ENCODE measurements at places on chromosomes 6 and 20.
A peak's percentile ranks its signal among the peaks of the same experiment; 100 is the strongest.

- H3K27ac ChIP-seq, result no peak overlapping the region
- H3K27me3 ChIP-seq, result no peaks in the 10 kb centered on the region
- DNase-seq, result no peak
- no peaks in the 10 kb centered on the region for H3K36me3 ChIP-seq
- no peak overlapping the region for H3K4me3 ChIP-seq
These were observed 214.8 kb downstream of the ADGB start for GRCh38 chr6:146813554-146813953.

- no peaks in the 10 kb centered on the region for H3K27me3 ChIP-seq
- H3K4me1 ChIP-seq, result no peaks in the 10 kb centered on the region
- H3K27ac ChIP-seq, result no peak overlapping the region
- H3K36me3 ChIP-seq, result no peaks in the 10 kb centered on the region
- H3K4me3 ChIP-seq, result no peak overlapping the region
These were observed 61.0 kb downstream of the CEP162 start for GRCh38 chr6:84166395-84166794.

DNA sequence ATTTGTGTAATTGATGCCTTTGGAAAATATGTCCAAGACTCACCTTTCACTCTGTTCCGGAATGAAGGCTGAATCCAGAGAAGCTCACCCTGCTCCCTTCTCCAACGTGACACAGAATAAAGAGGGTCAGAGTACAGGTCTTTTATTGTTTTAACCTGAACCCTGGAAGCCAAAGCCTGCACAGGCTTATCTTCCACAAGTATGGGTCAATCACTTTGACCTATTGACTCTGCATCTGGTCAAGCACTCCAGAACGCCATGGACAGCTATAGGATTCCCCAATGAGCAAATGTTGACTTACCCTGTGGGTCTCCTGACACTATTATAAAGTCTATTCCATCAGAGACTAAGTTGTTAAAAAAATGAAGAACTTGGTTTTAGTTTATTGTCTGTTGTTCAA lies 158.4 kb upstream of the MYLIP start:
- no peak overlapping the region for H3K4me3 ChIP-seq
- H3K36me3 ChIP-seq, result no peaks in the 10 kb centered on the region
- DNase-seq, result no peak
- no peak overlapping the region for H3K27ac ChIP-seq
- no peaks in the 10 kb centered on the region for H3K27me3 ChIP-seq

DNA sequence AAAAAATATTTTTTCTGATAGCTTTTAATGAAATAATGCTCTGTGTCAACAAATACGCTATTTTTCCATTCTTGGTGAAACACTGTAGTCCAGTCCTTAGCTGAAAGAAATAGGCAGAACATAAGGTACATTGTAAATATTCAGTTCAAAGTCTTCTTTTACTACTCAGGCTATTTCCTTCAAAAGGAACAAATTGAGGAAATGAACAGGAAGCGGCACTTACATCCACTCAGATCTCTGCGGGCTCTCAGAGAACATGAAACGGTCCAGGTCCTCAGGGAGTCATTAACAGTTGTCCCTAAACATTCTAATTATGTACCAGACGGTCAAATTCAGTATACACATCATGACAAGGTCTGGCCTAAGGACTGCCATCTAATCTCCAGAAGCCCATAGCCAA lies 212.6 kb downstream of the KIF16B start:
- H3K4me1 ChIP-seq, result peaks cover 5% of the 10 kb centered on the region
- H3K36me3 ChIP-seq, result no peaks in the 10 kb centered on the region
- DNase-seq, result no peak
- no peaks in the 10 kb centered on the region for H3K27me3 ChIP-seq

DNA sequence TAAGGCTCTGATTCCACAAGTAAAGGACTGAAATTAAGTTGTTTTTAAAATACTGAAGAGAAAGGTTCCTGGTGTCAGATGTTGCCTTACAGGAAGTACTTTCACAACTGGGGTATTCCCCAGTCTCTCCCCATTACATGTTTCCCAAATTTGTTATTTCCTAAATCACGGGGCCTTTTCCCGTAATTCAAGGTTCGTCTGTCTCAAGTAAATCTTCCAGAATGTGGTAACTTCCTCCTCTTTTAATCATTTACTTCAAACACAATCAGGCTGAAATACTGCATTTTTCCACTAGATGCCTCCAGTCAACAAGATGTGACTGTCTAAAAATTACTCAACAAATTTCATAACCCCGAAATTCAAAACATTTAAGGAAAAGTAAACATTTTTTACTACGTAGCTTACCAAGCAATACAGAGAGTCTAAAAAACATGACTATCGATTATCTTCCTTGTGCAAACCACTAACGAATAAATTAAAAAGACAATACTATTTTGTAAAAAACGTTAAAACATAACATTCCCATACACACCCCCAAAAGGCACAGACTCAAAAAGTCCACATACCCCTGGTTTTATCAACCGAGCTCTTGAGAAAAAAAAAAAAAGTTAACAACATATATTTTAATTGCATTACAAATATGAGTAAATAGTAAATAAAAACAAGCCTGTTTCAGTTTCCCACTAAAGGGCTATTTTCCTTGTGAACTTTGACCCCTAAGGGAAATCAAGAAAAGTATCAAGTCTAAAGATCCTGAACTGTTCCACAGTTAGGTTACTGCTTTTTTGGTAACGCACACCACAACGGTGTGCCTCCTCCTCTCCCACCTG lies 1.7 kb downstream of the SOD2 start:
- peak overlapping the region; percentile 94 for H3K4me3 ChIP-seq

DNA sequence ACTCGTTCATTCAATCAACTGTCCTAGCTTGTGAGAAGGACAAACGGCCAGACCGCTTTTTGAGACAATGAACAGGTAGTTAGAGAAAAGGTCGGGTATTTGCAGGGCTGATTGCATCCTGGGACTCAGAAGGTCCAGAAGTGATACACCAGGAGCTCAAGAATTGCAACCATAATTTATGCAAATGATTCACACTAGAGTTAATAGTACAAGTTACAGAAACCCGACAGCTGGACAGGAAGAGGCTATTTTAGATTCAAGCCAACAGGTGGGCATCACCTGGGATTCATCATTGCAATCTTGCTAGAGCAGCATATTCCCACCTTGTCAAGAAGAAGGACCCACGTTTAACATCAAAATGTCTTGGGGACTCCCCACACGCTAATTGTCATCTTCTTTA lies 83.5 kb downstream of the TNFAIP3 start:
- H3K36me3 ChIP-seq, result no peaks in the 10 kb centered on the region
- no peaks in the 10 kb centered on the region for H3K27me3 ChIP-seq
- DNase-seq, result no peak
- no peak overlapping the region for H3K4me3 ChIP-seq

GRCh38 chr20:58048096-58048702 lies 180.3 kb downstream of the ANKRD60 start:
- H3K36me3 ChIP-seq, result no peaks in the 10 kb centered on the region
- DNase-seq, result peak; percentile 75
- no peak overlapping the region for H3K27ac ChIP-seq

- peaks cover 3% of the 10 kb centered on the region for H3K27me3 ChIP-seq
- no peak overlapping the region for H3K27ac ChIP-seq
- H3K36me3 ChIP-seq, result no peaks in the 10 kb centered on the region
- no peak overlapping the region for H3K4me3 ChIP-seq
- no peaks in the 10 kb centered on the region for H3K4me1 ChIP-seq
- no peak for DNase-seq
These were observed 38.7 kb upstream of the CST5 start for GRCh38 chr20:23918101-23918862.

- H3K27ac ChIP-seq, result no peak overlapping the region
- no peak overlapping the region for H3K4me3 ChIP-seq
- H3K27me3 ChIP-seq, result no peaks in the 10 kb centered on the region
These were observed 33.3 kb downstream of the TNFRSF21 start for GRCh38 chr6:47276377-47276776.

- H3K27ac ChIP-seq, result peak overlapping the region; percentile 41
- H3K36me3 ChIP-seq, result no peaks in the 10 kb centered on the region
- H3K27me3 ChIP-seq, result no peaks in the 10 kb centered on the region
- peak; percentile 16 for DNase-seq
- H3K4me3 ChIP-seq, result no peak overlapping the region
These were observed 96.6 kb upstream of the MAN1A1 start for GRCh38 chr6:119446115-119446554.

DNA sequence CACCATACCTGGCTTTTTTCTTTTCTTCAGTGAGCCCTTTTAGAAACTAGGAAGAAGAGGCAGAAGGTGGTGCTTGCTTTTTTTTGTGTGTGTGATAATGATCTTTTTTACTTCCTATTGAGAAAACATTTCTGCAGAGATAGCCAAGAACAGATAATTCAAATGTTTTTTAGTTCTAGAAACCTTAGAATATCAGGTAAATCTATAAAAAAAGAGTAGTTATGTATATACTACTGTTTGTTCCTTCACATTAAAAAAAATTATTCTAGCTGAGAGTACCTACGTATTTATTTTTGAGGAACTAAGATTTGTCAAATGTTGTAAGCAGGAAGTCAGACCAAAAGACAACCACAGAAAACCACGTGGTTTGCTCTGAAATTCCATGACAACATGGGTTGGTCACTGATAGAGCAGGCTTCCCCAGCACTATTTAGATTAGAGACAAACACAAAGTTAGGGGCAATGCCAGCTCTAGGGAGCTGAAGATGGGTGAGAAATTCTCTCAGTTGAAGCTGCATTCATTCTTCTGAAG lies 12.8 kb downstream of the STK4 start:
- no peak overlapping the region for H3K27ac ChIP-seq
- no peak overlapping the region for H3K4me3 ChIP-seq
- H3K36me3 ChIP-seq, result no peaks in the 10 kb centered on the region

Measured in hepatocyte (in vitro differentiated cells).